Ammon's horn (tissue), 1 donor: ENCODE measurements at places on chromosomes 2 and 18.
A peak's percentile ranks its signal among the peaks of the same experiment; 100 is the strongest.

GRCh38 chr2:236171680-236172254 is 3.6 kb upstream of the GBX2 start:
- peak; percentile 18 for DNase-seq

DNA sequence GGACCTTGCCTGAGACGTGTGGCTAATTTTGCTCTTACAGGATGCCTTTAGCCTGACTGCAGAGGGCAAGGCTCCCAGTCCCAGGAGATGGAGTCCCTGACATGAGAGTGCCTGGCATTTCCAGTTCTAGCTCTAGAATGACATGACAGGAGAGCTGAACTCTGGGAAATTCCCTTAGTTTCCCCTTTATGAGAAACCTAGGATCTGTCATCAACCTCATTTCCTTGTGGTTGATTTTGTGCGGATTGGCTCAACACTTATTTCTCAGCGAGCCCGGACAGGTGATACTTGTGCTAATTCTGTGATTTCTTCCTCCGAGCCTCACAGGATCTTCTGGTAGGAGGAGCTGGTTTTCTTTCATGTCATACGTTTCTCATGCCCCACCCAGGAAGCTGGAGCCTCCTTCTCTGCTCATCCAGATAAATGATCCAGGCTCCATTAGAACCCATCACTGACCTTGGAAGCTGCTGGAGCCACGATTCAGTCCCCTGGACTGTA is at the start of gene IL36G:
IL36G (plus strand) TSS at position 448 of the 498 bp plus-strand sequence. CDS start 633 bp downstream, outside the sequence.
- DNase-seq = no peak

GRCh38 chr2:1927896-1928568 is 183.7 kb upstream of the PXDN start:
- DNase-seq = no peak

- no peak for DNase-seq
Observed at GRCh38 chr18:22223254-22223964, 54.0 kb downstream of the GATA6 start.

DNA sequence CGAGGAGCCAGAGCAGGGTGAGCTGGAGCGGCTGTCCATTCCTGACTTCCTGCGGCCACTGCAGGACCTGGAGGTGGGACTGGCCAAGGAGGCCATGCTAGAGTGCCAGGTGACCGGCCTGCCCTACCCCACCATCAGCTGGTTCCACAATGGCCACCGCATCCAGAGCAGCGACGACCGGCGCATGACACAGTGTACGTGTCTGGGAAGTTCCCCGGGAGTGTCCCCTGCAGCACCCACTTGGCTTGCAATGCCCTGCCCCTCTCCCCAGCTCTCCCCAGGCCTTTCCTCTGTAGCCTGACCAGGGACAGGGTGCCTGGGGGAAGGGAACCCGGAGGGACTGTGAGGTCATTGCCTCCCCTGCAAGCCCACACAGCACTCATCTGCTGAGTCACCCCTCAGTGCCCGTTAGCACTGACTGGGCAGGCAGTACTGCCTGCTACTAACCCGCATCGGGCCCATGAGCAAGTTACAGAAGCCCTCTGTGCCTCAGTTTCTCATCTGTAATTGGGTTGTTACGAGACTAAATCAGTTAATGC is 29.4 kb upstream of the GMPPA start:
- no peak for DNase-seq

GRCh38 chr2:217261452-217261851 is 401.6 kb upstream of the TNP1 start:
- DNase-seq = no peak

DNA sequence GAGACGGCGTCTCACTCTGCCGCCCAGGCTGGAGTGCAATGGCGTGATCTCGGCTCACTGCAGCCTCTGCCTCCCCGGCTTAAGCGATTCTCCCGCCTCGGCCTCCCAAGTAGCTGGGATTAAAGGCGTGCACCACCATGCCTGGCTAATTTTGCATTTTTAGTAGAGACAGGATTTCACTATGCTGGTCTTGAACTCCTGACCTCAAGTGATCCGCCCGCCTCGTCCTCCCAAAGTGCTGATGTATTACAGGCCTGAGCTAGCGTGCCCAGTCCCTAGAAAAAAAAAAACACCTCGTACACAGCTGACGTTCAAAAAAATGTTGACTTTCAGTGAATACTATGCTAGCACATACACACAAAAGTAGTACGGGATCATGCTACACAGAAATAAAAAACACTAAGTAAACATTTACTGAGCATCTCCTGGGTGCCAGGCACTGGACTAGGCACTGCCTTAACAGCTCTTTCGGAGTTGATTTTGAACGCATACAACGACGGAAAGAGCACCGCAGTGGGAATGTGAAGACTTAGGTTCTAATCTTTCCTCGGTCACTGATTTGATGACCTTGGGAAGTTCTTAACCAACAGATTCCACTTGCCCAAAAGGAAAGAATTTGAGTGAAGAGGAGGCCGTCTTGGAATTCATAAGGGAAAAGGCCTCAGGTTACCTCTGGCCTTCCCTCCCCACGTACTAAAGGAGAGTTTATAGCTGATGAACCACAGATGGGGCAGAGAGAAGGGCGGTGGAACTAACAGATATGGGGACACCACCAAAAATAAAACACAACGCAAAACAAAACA is 1.1 kb downstream of the DNAJC27 start:
- DNase-seq = no peak

DNA sequence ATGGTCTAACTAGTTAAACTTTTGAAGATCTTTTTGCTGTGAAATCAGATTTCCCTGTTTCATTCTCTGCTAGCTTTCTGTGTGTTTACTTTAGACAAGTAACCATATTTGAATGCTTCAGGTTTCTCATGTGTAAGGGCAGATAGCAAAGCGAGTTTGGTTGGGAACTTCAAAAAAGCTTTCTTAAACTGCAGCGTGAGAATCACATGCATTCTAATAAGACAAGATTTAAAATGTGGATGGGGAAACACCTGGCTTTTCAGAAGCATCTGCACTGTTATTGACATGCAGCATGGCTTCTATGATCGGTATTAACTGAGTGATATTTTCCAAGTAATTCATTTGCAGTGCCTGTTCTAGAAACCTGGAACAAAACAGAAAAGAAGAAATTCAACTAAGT is 119.3 kb downstream of the ABCA12 start:
- no peak for DNase-seq
